Left renal cortex interstitium (tissue), 4 donors: ENCODE measurements at places on chromosomes 4 and X. TPM values are rescaled to one million over a fixed set of nuclear protein-coding genes. Genes with fewer than 3 reads are reported as not detected.

CTAG2 gene
- polyA plus RNA-seq = not detected

DNA sequence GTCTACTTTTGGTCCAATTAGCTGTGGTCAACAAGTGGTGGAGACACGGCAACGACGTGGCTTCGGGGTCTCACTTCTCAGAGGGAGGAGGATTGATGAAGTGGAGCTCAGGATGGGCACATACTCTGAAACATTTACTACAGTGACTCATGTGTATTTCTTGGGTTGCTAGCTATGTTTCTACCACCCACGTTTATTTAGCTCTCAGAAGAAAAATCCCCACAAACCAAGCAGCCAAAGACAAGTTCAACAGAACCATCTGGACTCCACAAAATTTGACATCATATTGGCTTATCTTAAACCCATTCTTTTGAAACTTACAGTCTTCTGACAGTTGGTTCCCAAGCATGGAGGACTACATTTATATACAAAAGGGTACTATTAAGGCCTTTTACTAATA lies 158.0 kb downstream of the CBLL2 start:
- DNase-seq = no peak

- DNase-seq = no peak
Observed at GRCh38 chr4:123556526-123556925, 159.9 kb downstream of the SPRY1 start.

DNA sequence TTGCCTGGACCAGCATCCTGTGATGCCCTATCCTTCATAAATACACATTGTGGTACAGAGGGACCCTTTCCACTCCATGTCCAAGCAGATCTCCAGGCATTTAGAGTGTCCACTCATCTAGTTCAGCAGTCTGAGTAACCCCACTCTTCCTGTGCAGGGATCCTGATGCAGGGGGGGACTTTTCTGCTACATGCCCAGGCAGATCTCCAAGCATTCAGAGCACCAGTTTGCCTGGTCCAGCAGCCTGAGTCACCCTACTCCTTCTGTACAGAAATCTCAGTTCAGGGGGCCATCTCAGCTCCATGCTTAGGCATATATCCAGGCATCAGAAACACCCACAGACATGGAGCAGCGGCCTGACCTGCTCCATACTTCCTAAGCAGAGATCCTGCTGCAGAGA lies 1089.8 kb downstream of the FAT4 start:
- no peak for DNase-seq

- no peak for DNase-seq
Observed at GRCh38 chrX:153560000-153560399, 38.9 kb downstream of the CCNQ start.

DNA sequence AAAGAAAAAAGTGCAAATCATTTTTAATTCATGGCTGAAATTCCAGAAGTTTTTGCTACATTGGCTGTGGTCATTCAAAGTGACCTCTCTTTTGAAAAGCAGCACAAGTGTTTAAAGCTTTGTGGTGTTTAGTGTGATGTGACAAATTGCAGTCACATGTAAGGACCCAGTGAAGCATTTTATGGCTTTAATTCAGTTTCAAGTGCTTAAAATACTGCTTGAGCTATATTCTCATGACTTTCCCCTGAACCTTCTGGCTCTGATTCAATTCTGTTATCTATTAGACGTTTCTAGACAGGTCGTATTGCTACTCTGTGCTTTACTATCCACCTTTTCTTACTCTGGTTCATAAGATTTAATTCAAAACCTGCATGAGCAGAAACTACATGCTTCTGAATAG lies 105.8 kb downstream of the FAT4 start:
- peak; percentile 74 for DNase-seq

GRCh38 chr4:180539284-180539683 lies 1703.9 kb upstream of the TENM3 start:
- no peak for DNase-seq
